Stimulated activated CD4-positive, alpha-beta T cell treated with anti-CD3 and anti-CD28 coated beads, Interleukin-2, amount 100 ng/mL, for 4 hours (primary cell): ENCODE measurements at places on chromosomes 7 and 10.

DNA sequence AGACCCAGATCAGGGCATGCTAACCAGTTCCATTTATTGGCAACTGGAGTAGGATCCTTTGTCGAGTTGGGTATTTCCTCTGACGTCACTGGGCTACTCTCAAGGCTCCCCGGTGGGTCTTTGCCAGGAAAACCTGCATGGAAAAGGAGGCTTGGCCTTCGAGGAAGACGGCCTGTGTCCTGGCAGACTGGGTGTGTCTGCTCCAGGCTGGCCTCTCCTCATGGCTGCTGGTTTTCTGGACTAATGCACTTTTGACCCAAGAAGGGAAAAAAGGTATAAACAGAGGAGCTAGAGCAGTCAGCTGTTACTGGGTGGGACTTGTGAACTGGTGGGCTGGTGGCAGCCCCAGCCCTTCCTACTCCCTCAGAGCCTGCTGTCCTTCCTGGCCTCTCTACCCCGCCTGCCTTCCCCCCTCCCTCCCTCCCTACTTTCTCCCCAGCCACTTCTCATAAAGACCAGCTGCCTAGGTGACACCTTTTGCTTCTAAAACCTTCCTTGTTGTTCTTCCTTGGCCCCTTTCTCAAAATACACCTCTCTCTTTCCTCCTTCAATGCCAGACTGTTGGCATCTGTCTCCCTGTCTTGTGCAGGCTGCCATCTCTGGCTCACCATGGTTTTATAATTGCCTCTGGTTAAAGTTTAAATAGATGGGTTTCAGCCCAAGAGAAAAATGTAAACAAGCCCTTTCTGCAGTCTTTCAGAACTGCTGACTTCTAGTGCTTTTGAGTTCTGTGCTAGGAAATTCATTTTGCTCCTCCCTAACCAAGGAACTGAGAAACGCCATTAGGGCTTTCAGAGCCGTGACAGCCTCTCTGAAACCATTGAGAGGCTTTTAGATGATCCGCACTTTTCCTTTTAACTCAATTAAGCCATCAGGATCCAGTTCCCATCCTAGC, 101.8 kb upstream of the MKLN1 start:
- DNase-seq: no peak

DNA sequence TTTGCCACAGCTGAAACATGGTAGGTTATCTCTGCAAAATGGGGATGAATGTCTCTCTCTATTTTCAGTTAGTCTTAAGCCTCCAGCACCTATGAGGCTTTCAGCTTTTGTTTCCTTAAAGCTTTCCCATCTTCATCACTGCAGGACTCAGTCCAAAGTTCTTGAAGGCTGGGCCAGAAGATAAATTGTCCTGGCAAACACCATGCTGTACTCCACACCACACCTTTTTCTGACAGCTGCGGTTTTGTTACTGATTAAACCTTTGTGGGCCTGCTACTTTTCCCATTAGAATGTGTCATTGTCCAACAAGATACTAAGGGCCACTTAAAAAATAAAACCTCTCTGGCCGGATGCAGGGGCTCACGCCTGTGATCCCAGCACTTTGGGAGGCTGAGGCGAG, 87.2 kb upstream of the A1CF start:
- no peak for DNase-seq

GRCh38 chr7:47310020-47310419, 271.9 kb downstream of the TNS3 start:
- DNase-seq: no peak

GRCh38 chr10:110827410-110827809, 44.3 kb upstream of the PDCD4 start:
- DNase-seq: no peak

- DNase-seq: no peak
These were observed 12.2 kb upstream of the KCP start for GRCh38 chr7:128922496-128923410.

GRCh38 chr10:55369670-55370420, 568.8 kb upstream of the PCDH15 start:
- DNase-seq: no peak

GRCh38 chr10:71625445-71626175, 94.0 kb downstream of the C10orf105 start:
- DNase-seq: no peak

DNA sequence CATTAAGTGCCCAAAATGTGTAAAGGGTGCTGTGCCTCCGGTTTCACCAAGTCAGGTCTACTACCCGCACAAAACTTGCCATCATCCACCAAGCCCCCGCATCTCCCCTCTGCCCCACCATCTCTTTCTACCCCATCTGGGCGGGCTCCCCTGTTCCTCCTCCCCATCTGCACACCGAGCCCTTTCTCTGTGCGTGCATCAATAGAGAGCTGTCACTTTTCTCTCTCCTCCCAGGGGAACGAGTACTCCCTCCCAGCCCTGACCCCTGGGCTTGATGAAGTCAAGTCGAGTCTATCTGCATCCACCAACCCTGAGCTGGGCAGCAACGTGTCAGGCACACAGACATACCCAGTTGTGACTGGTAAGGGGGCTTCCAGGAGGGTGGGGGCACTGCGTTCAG, 63.5 kb downstream of the PAX2 start:
- DNase-seq: no peak

DNA sequence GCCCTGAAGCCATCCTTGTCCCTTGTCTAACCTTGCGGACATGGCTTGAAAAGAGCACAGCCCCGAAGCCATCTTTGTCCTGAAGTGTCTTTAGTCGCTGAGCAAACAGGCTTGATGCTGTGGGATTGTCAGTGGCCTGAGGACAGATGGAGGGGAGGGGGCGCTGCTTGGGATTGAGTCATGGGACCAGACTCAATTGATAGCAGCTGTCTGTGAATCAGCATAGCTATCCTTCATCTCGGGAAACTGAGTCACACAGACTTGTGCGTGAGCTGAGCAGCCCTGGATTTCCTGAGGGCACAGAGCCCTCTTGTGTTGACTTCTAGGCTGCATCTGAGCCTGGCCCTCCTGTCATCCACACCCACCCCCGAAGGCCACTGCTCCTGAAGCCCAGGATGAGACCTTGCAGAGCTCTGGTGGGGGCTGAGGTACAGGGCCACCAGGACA, 14.4 kb downstream of the MYO1G start:
- no peak for DNase-seq

DNA sequence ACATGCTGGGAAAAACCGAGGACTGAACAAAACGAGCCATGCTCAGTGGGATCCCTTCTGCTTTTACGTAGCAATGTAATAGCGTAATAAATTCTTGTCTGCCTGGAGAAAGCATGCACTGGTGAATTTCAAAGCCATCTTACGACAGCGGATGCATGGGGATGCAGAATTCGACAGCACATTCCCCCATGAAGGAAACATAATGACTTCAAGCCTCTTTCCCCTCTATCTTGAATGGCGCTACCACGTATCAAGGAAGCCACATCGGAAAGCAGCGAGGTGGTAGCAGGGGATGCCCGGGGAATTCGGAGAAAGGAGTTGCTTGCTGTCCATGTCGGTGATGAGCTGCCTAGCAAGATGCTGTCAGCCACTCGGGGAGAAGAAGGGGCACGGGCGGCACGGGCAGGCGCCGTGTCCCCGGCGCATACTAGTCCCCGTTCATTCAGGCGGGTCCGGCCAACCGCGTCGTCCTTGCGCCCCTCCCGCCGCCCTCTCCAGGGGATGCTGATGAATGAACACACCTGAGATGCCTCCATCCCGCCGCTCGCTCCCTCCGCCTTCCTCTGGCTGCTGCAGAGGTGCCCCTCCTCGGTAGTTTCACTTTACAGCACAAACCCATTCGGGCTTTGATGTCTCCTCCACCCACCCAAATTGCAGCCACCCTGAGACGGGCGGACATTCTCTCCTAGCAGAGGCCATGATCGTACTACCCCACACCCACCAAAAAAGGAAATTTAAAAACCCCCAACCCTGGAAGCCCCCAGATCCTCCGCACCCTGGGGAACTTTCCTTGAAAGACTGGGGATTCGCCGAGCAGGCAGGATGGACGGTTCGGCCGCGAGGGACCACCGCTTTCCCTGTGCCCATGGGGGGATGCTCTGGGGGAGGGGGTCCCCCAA, 644 bp downstream of the SORBS1 start:
- DNase-seq: peak; percentile 23

DNA sequence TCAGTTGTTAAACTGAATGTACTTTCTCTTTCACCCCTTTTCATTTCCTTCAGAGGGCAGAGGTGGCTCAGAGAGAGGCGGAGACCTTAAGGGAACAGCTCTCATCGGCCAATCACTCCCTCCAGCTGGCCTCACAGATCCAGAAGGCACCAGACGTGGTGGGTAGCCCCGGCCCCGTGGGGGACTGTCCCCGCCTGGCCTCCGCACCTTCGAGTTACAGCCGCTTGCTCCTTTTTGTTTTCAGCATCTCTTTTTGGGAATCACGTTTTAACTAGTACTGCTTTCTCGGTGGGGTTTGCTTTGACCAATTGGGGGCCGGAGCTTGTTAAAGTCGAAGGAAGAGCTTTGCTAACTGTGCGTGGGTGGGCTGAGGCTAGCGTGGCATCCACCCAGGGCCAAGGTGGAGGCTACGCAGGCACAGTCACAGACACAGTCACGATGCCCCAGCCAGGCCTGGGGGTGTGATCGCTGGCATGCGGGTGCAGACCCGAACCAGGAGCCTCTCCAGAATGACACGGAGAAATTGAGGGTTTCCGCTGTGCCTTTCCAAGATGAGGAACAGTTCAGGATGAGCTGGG, 116.2 kb upstream of the SH2B2 start:
- DNase-seq: no peak

DNA sequence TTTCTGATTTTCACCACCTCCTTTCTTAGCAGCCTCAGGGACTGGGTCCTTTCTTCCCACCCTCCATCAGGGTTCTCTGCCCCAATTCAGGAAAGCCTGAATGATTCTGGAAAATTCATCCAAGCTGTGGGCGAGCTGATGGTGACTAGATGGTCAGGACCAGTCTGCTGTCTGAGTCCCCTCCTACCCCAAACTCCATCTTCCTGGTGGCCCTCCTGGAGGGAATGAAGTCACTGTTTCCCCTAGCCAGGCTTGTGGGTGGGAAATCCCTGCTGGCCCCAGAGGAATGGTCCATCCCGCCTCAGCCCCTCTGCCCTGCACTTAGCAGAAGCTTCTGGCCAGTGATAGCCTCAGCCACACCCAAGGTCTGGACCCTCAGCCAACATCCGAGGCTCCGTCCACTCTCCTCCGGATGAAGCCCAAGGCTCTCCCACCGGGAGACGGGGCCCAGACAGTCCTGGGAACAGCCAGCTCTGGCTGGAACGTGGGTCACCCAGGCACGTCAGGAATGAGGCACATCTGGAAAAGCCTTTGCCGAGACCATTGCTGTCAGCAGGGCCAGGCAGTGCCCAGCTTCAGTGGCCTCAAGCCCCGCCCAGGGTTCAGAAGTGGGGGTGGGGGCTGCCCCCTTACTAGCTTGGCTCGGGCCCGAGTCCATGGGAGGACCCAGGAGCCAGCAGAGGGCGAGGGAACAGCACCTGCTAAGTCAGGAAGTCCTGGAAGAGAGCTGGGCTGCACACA, 4.0 kb upstream of the AQP1 start:
- DNase-seq: no peak

DNA sequence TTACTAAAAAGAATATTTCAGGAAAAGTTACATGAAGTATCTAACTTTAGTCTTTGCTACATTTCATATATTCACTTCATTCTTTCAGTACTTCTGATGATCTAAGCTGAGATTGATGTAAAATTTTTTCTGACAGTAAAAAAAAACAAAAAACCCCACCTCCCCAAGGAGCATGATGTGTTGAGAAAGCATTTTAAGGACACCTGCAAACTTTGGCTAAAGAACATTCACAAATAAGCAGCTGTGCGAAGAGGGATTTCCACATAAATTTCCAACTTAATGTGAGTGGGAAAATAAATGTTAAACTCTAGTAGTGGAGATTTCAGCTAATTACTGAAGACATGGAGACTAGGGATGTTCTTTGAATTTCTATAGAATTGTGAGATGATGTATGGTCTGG, 35.5 kb downstream of the DLD start:
- DNase-seq: no peak

DNA sequence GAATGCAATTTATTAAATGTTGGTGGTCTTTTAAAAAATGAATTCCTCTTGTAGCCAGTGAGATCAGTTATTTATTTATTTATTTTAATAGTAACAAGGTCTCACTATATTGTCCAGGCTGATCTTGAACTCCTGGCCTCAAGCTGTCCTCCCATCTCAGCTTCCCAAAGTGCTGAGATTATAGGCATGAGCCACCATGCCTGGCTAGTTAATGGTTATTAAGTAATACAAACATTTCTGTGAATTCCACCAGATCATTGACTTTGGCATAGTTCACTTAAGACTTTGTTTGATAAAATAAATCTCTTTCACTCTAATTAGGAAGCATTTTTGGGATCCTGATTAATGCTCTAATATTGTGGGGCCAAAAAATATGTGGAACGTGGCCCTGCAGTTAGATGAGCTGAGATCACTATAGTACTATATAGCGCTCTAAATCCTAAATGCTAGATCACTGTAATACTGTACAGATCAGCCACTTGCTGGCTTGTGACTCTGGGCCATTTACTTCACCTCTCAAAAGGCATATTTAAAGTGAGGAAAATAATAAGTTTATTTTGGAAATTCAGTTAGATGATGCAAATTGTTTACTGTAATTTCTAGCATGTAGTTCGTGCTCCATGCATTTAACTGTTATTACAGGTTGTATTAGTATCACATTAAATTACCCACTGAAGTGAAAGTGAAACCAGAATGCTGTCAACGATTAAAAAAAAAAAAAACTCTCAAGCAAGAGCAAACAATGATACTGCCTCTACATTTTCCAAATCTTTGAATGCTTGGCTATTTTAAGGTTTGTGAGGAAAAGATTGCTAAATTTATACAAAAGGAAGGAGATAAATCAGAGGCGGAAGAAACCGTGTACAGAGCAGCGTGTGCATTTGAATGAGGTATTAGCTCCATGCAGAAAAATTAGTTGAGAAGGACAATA, 15.9 kb upstream of the FAS start:
- DNase-seq: no peak

DNA sequence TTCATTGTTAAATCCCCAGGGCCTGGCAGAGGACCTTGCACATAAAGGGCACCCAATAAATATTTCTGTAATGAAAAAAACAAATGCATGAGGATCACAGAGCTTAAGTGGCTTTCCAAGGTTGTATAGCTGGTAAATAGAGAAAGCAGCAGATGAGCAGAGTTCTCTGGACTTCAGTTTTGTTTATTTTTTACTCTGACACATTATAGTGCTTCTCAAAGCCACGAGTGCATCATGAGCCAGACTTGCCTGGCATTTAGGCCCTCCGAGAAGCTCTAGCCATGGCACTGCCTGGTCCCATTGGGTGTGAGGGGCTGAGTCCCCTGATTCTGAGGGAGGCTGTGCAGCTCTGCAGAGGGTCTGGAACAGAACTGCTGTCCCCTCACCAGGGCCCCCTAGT, 87.2 kb upstream of the ZNF32 start:
- DNase-seq: no peak

- no peak for DNase-seq
These were observed 74.5 kb downstream of the DGKI start for GRCh38 chr7:137772316-137772715.

- DNase-seq: no peak
These were observed 132.2 kb downstream of the ZNF365 start for GRCh38 chr10:62506371-62506770.

- no peak for DNase-seq
These were observed 76.4 kb downstream of the AGMO start for GRCh38 chr7:15485431-15485830.

- no peak for DNase-seq
These were observed 126.4 kb downstream of the JCAD start for GRCh38 chr10:29932991-29933390.

GRCh38 chr7:3650844-3651243, 349.8 kb downstream of the SDK1 start:
- DNase-seq: no peak
